Epithelial cell of proximal tubule (primary cell): ENCODE measurements at places on chromosomes 1 and 21. TPM values are rescaled to one million over a fixed set of nuclear protein-coding genes. Genes with fewer than 3 reads are reported as not detected.

FCRL2 gene
- not detected in 2 replicates for total RNA-seq

MFN2 gene
- total RNA-seq, result 53.6 and 63.2 TPM in 2 replicates

LCE1F gene
- total RNA-seq, result not detected in 2 replicates

EVA1B gene
- total RNA-seq, result 179 and 259 TPM in 2 replicates

IFT25 gene
- total RNA-seq, result 31.5 and 37.9 TPM in 2 replicates

KCNE2 gene
- not detected in 2 replicates for total RNA-seq

PDZK1IP1 gene
- 14.3 and 43.2 TPM in 2 replicates for total RNA-seq
